CD8-positive, alpha-beta memory T cell (primary cell): ENCODE measurements at places on chromosomes 13 and 19.

DNA sequence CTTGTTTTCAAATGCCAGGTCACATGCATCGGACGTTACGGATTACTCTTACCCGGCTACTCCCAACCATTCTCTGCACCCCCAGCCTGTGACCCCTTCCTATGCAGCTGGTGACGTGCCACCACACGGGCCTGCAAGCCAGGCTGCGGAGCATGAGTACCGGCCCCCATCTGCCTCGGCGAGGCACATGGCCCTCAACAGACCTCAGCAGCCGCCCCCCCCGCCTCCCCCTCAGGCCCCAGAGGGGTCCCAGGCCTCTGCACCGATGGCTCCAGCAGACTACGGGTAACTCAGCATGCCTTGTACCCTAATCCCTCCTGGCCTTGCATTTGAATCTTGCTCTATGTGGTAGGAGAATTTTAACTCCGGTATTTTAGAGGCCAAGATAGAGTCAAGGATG lies 79.5 kb downstream of the GPR12 start:
- DNase-seq = no peak

DNA sequence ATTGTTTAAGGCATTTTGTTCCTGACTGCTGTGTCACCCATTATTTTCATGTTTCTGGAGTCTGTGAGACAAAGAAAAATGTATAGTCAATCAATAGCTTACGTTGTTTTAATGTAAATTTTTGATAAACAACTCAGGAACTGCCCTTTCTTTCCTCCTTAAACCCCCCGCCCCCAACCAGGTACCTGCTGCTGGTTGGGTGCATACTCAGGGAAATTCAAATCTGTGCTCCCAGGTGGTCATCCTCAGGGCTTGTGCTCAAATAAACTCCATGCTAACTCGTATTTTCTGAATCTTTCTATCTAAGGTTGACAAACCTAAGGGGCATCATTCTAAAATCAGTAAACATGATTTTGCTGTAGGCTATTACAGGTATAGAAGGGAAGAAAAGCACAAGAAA lies 4.1 kb upstream of the CDC16 start:
- DNase-seq = no peak

GRCh38 chr13:102680133-102680717 lies 14.6 kb downstream of the METTL21C start:
- DNase-seq = no peak

DNA sequence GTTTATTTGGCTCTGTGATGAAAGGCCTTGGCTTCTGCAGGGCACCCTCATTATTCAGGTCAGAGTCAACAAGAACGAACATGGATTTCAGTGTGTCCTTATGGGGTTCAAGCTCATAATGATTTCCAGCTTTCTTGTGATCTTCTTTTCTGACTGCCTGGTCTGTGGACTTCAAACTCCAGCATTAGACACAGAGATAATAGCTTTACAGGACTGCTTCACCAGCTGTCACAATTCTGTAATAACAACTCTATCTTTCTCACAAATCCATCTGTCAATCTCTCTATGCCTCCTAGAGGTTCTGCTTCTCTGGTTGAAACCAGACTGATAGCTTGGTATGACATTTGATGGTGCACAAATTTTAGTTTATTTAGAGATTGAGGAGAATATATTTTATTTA lies 13.1 kb upstream of the SLITRK6 start:
- no peak for DNase-seq

DNA sequence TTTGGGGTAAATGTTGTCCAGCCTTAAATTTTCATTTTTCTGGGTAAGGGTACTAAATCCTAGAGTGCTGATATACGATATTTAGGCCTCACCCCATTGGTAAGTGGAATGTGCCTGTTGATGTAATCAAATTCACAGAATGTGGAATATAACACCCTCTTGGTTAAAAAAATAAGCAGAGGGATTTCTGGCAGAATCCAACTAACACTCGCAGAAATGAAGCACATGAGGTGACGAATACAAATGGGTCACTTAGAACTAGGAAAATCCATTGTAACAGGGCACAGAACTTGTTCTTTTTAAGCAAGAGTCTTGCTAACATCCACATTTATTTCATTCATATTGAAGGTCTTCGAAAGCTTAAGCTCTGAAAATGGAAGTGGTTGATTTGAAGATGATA lies 320.3 kb downstream of the SHISA2 start:
- no peak for DNase-seq

DNA sequence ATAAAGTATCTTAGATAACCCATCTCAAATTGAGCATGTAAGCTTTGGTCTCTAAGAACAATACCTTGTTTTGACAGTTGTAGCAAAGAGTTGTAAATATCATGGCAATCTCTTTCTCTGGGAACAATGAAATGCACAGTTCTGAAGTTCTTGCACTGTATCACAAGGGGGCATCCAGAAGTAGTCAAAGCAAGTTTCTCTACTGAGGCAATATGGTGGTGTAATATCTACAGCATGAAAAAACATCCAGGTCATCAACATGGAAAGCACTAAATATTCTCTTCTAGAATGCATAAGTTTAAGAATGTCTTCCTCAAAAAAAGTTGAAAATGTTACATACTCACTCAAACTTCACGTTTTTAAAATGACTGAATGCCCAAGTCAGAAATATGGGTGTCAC lies 19.6 kb downstream of the MTMR6 start:
- no peak for DNase-seq

- DNase-seq = no peak
Observed at GRCh38 chr13:112931028-112931934, 37.7 kb upstream of the MCF2L start.

GRCh38 chr19:45293682-45294081 lies 29.0 kb downstream of the CKM start:
- no peak for DNase-seq

DNA sequence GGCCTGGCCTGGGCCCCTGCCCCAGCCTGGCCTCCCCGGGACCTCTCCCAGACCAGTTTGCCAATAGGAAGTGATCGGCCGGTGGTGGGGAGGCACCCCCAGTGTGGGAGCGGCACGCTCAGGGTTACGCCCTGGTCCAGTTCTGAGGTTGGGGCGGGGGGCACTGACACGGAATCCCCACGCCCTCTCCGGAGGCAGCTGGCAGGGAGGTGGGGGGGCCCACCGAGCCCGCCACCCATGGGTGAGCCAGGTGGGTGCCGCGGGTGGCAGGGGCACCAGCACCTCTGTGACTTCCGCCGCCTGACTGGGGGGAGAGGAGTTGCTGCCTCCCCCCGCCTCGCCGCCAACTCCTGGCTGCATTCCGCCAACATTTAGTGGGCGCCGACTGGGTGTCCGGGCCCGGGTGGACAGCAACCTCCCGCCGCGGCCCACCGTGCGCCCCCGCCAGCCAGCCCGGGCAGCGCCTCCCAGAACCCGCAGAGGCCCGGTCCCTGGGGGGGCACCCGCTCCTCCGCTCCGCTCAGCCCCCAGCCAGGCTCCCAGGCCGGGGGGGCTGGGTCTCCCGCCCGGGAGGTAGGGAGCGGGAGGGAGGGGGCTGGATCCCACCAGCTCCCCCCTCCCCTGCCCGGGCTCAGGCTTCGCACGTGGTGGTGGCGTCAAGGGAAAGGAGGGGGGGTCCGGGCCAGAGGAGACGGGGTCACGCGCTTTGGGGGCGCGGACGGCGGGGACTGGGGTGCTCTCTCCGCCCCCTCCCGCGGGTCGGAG lies 2.0 kb downstream of the ZBTB7A start:
- DNase-seq = peak; percentile 57
